ENCODE measurements at places on chromosomes 2 and 18. TPM values are rescaled to one million over a fixed set of nuclear protein-coding genes. Genes with fewer than 3 reads are reported as not detected.

Gene PID1
- 11.8 TPM for total RNA-seq

Gene TRIM43
- not detected for total RNA-seq

Gene SLC30A3
- total RNA-seq = under 0.01 TPM

Gene PRKD3
- total RNA-seq = 68.0 TPM

Gene DSG1
- total RNA-seq = not detected

Gene RAD51AP2
- total RNA-seq = not detected

Gene FOXI3
- total RNA-seq = not detected

Gene CCDC148
- 1.8 TPM for total RNA-seq

Gene CELF4
- not detected for total RNA-seq

Gene ZNF396
- total RNA-seq = 3.3 TPM

Gene COL3A1
- total RNA-seq = 3,160 TPM

Gene SATB2
- 54.5 TPM for total RNA-seq

Gene IL36A
- total RNA-seq = not detected

Gene ZAP70
- under 0.01 TPM for total RNA-seq

Gene SIX3
- not detected for total RNA-seq

Gene FAM124B
- not detected for total RNA-seq

Gene PFN4
- total RNA-seq = not detected

Gene REEP1
- 0.36 TPM for total RNA-seq

Gene MROH2A
- not detected for total RNA-seq

Gene DYNAP
- total RNA-seq = not detected

Gene EFR3B
- total RNA-seq = 0.88 TPM

Gene DTNB
- 9.8 TPM for total RNA-seq

Gene GKN2
- not detected for total RNA-seq

Gene SPC25
- total RNA-seq = 1.1 TPM

Gene CABLES1
- 16.8 TPM for total RNA-seq

Gene TMEM200C
- total RNA-seq = under 0.01 TPM

Gene TLX2
- total RNA-seq = under 0.01 TPM

Gene HOXD3
- total RNA-seq = 2.1 TPM

Gene FIGN
- 2.5 TPM for total RNA-seq

Gene TFCP2L1
- not detected for total RNA-seq

Gene FAP
- 582 TPM for total RNA-seq

Gene KATNAL2
- total RNA-seq = 5.0 TPM

Gene PHOSPHO2
- 5.0 TPM for total RNA-seq

Gene SH3BP4
- 113 TPM for total RNA-seq

Gene ALLC
- total RNA-seq = not detected

Gene UNC80
- not detected for total RNA-seq

Gene B3GNT7
- 0.72 TPM for total RNA-seq

Gene SULT1C2
- 1.2 TPM for total RNA-seq

Gene FBXO36
- 7.7 TPM for total RNA-seq

Gene SERPINB12
- total RNA-seq = not detected

Gene LIMS4
- 15.9 TPM for total RNA-seq

Gene WDSUB1
- total RNA-seq = 13.8 TPM

Gene ZNG1B
- 26.4 TPM for total RNA-seq

Gene CFAP65
- total RNA-seq = not detected

Gene HDHD2
- 17.4 TPM for total RNA-seq

Gene DSG2
- 21.2 TPM for total RNA-seq

Gene MARCHF4
- 1.5 TPM for total RNA-seq

Gene SP5
- total RNA-seq = not detected

Gene DUSP2
- 3.3 TPM for total RNA-seq

Gene GALR1
- not detected for total RNA-seq

Gene OTOF
- total RNA-seq = not detected

Gene DPYSL5
- total RNA-seq = not detected

Gene ACTG2
- 0.72 TPM for total RNA-seq

Gene FOXD4L1
- under 0.01 TPM for total RNA-seq

Gene PAPOLG
- total RNA-seq = 17.7 TPM

Gene GALNT14
- not detected for total RNA-seq

Gene GPR45
- not detected for total RNA-seq

Gene FER1L5
- total RNA-seq = 1.1 TPM

Gene DQX1
- total RNA-seq = not detected

Gene POLR1A
- 15.6 TPM for total RNA-seq
